ENCODE measurements at places on chromosomes 5 and 9.

- DNase-seq, result no peak
These were observed 173.8 kb downstream of the ADAMTS6 start for GRCh38 chr5:65307931-65308330.

GRCh38 chr5:170813231-170813630, 29.7 kb downstream of the GABRP start:
- DNase-seq, result no peak

- DNase-seq, result no peak
These were observed 1.9 kb downstream of the RPS6 start for GRCh38 chr9:19378164-19378563.

DNA sequence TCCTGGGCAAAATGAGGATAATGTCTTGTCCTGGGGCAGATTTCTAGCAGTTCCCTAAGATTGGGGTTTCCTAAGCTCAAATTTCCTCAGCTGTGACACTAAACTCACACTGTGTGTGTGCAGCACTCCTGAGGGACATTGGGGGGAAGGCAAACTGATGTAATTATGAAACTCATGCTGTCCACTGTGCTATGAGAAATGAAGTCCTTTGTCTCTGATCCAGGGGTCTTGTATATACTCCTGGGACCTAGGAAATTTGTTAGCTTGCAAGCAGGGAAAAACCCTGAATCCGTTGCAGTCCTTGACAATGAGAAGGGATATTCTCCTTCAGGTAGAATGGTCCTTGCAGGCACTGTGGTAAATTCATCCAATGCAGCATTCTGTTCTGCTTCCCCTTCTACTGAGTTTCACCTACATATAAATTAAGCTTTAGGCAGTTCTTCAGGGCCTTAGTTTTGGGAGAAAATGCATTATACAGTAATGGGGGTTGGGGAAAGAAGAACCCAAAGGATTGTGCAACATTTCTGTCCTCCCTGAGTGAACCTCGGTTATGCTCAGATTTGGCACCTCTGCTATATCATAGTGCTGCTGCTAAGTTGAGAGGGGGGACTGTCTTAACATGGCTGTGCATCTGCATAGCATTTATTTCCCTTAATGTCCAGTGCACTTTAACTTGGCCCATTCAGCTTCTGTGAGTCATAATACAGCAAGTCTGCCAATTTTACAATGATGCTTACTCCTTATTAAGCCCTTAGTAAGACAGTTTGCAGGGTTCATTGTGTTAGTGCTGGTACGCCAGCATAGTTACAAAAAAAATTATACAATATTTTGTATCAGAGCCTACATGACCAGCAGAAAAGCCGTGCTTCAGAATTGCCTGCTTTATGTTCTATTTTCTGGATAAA, 80.2 kb downstream of the PJA2 start:
- no peak for DNase-seq

DNA sequence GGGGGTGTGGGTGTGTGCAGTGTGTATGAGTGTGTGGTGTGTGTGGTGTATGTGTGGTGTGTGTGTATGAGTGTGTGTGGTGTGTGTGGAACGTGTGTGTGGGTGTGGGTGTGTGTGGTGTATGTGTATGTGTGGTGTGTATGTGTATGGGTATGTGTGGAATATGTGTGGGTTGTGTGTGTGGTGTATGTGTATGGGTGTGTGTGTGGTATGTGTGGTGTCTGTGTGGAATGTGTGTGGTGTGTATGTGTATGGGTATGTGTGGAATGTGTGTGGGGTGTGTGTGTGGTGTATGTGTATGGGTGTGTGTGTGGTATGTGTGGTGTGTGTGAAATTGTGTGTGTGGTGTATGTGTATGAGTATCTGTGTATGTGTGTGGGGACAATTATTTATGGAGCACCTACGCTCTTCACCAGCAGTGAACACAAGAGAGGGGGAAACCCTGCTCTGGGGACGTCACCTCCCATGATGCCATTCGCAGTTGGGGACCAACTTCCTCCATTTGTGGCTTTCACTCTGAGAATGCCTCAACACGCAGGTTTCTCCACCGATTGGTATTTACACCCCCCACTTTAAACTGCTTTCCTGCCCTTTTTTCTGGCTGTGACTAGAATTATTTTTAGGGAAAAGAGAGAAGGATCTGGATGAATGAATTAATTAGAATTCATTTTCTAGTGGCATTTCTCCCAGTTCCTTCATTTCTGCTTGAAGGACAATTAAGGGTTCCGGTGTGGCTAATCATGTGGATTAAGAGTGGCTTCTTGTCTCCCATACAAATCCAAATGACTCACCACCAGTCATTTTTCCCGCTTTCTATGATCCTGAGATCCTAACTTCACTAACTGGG, 238.1 kb downstream of the ROR2 start:
- peak; percentile 79 for DNase-seq

DNA sequence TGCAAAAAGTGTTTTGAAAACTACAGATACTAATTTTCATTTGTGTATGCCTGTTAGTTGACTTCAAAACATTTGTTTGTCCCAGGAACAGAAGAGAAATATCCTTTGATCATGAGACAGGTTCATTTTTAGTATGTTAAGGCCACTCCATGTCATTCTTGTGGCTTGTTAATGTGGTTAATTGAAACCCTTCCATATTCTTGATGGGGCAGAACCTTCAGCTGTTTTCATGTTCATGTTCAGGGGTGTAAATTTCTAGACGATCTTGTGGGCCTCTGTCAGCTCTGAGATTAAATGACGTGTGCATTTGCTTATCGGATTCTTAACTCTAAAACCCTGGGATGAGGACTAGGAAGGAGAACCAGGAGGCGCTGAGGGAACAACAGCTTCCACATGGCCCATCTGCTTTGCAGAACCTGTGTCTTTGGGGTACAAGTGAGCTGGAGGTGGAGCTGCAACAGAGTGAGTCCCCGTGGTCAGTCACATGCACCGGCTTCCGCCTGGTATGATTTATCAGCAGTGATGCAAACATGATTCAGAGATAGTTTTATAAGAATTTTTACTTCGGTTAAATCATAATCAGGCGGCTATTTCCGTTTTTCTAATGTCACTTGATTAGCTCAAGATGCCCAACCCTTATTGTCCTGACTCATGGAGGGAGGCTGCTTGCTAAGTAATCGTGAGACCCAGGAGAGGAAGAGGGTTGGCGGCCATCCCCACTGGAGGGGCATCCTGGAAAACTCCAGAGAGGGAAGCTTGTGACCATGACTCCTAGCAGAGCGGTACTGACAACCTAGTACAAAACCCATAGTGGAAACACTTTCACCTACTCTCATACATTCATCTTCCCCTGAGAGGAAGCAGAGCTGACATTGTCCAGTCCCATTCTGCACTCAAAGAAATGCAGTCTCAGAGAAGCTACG, 138.4 kb downstream of the C9orf152 start:
- DNase-seq, result peak; percentile 46

DNA sequence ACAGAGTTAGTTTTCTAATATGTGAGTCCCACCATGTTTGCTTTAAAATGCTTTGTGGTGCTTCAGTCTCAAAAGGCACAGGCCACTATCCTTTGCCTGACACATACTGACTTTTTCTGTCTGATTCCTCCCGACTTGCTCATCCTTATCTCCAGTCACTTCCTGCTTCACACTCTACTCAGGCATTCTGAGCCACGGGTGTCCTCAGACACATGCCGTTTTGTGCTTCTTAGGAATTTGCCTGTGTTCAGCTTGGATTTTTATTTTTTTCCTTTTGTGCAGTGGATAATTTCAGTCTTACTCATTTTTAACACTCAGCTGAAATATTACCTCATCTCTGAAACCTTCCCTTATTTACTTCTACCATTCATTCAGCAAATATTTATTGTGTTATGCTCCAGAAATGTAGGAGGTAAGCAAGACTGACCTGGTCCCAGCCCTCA, 54.1 kb downstream of the MAN2A1 start:
- no peak for DNase-seq

DNA sequence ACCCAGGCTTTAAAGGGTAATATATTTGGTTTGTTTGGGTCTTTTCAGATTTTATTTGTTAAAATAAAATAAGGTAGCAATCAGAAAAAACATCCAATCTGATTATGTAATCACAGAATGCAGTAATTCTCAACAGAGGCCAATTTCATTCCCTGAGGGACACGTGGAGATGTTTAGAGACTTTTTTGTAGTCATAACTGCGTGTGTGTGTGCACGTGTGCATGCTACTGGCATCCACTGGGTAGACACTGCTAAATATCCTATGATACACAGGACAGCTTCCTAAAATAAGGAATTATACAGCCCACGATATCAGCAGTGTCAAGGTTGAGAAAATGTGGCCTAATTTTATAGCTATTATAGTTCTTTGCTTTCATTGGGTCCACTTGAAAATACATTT, 180.8 kb upstream of the KLF9 start:
- DNase-seq, result no peak

DNA sequence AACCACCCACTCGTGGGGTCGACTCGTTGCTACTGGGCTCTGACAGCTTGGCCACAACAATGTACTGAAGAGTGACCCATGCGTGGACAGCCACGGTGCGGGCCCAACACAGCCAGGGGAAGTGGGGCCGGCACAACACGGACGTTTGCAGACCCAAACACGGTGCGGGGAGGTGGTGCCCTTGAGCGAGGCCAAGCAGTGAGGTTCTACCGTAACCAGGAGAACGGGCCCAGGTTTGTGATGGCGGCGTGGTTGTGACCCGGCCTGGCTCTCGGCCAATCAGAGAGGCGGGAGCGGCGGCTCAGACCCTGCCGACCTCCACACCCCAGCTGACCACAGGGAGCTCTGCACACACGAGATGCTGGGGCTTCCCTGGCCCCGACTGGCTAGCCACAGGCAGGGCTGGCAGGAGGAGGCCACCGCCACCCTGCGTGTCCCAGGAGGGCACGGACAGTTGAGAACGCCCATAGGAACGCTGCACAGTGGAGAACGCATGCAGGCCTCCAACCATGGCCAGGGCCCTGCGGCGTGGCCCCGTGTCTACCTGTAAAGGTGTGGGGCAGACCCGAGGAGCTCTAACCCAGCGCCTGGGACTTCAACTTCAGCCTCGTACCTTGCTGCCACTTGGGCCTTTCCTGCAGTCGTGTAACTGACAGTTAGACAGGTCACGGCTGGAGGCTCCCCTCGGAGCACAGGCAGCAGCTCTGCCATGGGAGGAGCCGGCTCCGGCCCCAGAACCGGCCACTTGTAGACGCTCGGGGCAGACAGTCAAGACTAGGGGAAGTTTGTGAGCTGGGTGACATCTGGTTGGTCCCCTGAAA, 13.7 kb downstream of the BRD3 start:
- no peak for DNase-seq

GRCh38 chr5:33148076-33148513, 292.7 kb upstream of the TARS1 start:
- no peak for DNase-seq

DNA sequence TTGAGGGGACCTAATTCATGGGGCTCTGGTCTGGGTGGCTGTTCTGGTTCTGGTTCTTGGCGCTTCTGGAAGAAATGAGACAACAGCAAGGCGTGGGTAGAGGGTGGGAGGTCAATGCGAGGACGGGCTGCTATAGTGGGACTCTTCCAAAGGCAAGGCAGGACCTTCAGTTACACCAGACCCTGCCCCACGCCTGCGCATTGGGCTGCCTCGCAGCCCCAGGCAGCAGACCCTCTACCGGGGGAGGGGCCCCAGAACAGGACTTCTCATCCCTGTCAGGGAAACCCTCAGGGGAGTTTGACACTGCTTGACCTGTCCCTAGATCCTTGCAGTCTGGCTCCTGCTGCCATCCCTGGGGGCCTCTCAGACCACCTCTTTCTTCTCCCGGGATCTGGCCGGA, 18.5 kb downstream of the CCDC69 start:
- DNase-seq, result no peak

GRCh38 chr5:100899675-100900074, 3.4 kb downstream of the ST8SIA4 start:
- no peak for DNase-seq

DNA sequence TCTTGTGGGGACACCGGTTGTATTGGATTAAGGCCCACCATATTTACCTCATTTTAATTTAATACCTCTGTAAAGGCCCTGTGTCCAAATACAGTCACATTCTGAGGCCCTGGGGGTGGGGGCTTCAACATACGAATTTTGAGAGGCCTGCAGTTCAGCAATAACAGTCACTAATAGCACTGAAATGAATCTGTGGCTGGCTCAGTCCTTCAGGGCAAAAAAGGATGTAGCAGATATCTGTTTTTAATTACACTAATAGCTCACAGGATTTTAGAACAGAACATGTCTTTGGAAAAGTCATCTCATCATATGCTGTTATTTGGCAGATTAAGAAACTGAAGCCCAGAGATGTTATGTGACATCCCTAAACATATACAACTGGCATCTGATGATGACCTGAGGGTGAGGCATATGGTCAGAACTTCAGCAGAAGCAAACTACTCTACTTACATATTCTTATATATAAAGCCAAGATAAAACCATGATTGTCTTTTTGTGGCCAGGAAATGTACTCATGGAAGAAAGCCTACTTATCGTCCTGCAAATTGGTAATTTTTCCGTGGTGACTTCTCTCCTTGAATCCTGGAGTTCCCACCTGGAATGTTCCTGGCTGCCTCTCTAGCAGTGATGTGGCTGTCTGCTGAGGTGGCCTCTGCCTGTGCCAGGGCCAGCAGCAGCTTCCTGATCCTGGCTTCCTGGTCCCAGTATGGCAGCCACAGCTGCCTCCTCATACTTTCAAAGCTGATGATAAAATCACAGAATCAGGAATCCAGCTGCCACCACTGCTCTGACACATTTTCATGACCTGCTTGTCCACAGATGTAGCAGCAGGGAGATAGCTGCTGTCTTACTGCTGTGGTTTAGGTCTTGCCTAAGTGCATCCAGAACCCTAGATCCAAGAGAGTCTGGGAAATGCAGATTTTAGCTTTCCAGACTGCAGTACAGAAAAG, 72.1 kb upstream of the ANKRD55 start:
- DNase-seq, result no peak

DNA sequence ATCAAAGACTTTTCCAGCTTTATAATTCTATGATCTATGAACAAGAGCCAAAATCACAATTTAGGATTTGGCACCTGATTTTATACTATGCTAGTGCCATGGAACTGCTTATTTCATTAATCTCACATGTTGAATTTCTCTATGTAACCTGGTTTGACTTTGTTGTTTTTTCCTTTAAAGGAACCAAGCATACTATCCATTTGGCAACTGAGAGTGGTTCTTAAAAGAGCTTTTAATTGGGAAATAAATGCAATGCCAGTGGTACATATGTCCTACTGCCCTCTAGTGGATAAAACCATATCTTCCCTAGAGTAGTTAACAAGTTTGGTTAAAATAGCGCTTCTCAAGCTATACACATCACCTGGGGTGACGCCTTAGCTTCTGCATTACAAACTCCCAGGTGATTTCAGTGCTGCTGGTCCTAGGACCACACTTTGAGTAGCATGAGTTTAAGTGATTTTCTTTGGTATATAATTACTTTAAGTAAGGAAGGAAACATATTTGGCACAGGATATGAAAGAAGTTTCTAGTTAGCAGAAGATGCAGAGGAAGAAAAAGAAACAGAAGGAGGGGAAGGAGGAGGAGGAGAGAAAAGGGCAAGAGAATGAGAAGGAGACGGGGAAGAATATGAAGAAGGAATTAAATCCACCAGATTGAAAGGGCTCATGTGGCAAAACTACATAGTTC, 56.8 kb downstream of the FGF10 start:
- no peak for DNase-seq

DNA sequence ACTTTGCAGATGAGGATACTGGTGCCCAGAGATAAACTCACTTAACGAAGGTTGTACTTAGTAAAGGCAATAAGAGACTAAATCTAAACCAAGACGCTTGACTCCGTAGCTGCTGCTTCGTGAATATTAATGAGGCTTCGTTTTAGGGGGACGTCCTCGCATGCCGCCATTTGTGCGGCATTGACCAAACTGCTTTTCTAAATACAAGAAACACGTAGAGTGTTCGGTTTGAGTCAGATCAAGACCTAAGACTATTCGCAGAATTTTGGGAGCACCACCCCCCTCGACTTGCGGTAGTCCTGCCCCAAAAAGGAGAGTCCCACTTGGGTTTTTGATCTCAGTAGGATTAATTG, 1.1 kb downstream of the NPM1 start:
- no peak for DNase-seq
